ENCODE measurements at places on chromosomes 16 and 17. TPM values are rescaled to one million over a fixed set of nuclear protein-coding genes. Genes with fewer than 3 reads are reported as not detected.

Gene HEXIM1
- 20.0 TPM for total RNA-seq

Gene TERB1
- 0.27 TPM for total RNA-seq

Gene NHLRC4
- 0.46 TPM for total RNA-seq

Gene SMARCD2
- total RNA-seq, result 107 TPM

Gene TMEM238L
- not detected for total RNA-seq

Gene NPIPA7
- total RNA-seq, result 9.4 TPM
